ENCODE measurements at places on chromosomes 7 and 10.

GRCh38 chr7:91431601-91432000, 167.4 kb downstream of the FZD1 start:
- DNase-seq: no peak

DNA sequence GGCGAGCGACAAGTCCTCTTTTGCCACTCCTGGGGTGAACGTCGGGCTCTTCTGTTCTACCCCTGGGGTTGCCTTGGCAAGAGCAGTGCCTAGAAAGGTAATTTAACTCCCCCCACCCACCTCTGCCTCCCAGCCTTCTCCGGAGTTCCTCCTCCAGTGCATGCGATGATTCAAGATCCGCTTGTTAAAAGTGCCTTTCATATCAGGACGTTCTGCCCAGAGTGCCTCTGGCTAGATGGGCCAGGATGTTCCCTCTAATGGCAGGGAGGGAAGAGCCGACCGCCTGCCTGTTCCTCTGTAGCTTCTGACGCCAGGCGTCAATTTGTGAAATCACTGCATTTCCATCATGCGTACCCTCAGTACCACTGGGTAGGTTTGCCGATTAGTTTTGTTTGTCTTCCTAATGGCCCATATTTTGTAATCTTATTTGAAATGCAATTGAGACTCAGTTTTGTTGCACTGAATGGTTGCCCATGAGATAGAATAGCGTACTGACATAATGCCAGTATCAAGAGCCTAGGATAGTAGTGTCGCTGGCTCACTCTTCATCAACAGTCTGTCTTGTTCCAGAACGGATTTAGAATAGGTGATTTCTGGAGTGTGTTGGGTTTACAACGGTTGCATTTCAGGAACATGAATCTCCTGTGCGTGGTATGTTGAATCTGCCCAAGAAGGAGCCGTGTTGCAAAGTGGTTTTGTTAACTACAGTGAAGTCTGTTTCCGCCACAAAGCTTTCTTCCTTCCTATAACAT, 13.5 kb downstream of the ECHDC3 start:
- no peak for DNase-seq

GRCh38 chr10:34716958-34717357, 98.1 kb downstream of the PARD3 start:
- DNase-seq: no peak

DNA sequence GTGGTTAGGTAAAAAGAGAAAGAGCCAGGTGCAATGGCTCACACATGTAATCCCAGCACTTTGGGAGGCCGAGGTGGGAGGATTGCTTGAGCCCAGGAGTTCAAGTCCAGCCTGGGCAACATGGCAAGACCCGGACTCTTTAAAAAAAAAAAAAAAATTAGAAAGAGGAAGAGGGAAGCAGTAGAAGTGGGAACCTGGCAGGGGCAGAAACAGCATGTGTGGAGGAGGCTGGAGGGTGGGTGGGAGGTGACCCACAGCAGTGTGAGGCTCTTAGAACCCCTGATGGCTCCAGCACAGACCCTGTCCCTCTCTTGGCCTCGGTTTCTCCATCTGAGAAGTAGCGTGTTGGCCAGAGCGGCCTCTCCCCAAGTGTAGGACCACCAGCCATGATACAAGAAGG, 4.9 kb upstream of the CCL24 start:
- no peak for DNase-seq

- no peak for DNase-seq
These were observed 12.9 kb downstream of the BAG3 start for GRCh38 chr10:119663866-119664698.

- no peak for DNase-seq
These were observed 158.4 kb downstream of the COBL start for GRCh38 chr7:51158211-51158610.

GRCh38 chr7:33932221-33932620, 26.9 kb downstream of the BMPER start:
- no peak for DNase-seq

- DNase-seq: no peak
These were observed 24.0 kb upstream of the RHOBTB1 start for GRCh38 chr10:60967854-60968484.

GRCh38 chr7:15279640-15280039, 282.2 kb downstream of the AGMO start:
- DNase-seq: no peak

GRCh38 chr10:44581996-44582395, 197.1 kb upstream of the CXCL12 start:
- no peak for DNase-seq

DNA sequence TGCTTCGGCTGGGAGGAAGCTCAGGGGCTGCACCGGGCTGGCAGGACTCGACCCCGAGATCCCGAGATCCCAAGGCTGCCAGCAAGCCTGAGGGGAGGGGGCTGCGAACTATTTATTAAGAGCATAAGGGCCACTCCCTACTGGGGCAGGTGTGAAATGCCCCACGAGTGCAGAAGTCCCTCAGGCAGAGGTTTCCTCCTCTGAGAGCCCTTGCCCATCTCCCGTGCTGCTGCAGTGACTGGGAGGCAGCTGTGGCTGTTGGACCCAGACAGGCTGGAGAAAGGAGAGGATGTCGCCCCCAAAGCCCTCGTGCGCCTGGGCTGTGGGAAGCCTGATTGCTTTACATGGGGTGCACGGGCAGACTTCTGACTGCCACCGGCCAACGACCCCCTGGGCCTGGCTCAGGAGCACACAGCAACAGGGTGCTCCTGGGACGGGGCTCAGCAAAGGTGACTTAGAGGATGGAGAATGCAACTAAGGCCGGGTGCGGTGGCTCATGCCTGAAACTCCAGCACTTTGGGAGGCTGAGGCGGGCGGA, 39.8 kb downstream of the RGS10 start:
- DNase-seq: no peak

- no peak for DNase-seq
These were observed 481.5 kb upstream of the KLF6 start for GRCh38 chr10:4266416-4267085.

GRCh38 chr7:6232534-6232933, 39.9 kb downstream of the CYTH3 start:
- DNase-seq: no peak

- no peak for DNase-seq
These were observed 186.4 kb downstream of the LRRC4 start for GRCh38 chr7:127844707-127845331.

GRCh38 chr10:131442271-131442670, 130.8 kb upstream of the TCERG1L start:
- no peak for DNase-seq

DNA sequence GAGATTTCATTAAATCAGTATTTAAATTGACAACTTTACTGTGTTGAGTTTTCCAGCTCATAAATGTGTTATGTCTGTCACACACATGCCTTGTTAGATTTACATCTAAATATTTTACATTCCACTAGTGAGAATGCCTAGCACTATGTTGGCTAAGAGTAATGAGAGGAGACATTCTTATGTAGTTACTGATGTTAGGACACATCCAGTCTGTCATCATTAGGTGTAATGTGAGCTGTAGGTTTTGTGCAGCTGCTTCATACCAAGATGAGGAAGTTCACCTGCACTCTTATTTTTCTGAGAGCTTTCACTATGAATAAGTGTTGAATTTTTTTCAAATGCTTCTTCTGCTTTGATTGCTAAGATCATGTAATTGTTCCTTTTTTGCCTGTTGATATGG, 218.0 kb upstream of the IGFBP3 start:
- DNase-seq: no peak

DNA sequence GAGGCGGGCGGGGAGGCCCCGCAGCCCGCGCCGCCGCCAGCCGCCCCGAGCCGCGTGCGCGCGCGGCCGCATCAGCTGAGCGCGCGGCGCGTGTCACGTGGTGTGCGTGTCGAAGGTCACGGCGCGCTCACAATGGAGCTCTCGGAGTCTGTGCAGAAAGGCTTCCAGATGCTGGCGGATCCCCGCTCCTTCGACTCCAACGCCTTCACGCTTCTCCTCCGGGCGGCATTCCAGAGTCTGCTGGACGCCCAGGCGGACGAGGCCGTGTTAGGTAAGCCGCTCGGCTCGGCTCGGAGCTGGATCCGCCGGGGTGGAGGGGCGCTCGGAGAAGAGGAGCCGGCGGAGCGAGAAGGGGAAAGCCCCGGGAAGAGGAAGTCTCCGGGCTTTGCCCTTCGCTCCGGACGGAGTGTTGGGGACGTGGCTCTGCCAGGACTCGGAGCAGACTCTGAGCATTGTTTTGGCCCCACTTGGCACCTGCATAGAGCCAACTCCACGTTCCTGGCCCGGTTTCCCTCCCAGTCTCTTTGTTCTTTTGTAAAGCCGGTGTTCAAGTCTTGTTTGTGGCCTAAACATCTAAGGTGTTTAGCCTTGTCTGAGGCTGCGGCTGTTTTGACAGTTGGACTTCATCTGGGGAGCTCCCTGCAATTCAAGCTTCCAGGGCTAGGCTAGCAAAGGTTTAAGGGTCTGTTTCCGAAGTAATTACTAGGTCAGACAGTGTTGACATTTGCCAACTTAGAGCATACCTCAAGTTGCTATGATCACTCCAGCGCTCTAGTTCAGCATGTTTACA, at the start of gene COMMD3:
TSS of gene COMMD3 (plus strand) at position 103 of the 790 bp plus-strand sequence. CDS start at position 133, 30 bp downstream.
- peak; percentile 60 for DNase-seq

GRCh38 chr10:101014230-101014884, 14.7 kb downstream of the LZTS2 start:
- DNase-seq: peak; percentile 80

- no peak for DNase-seq
These were observed 532.2 kb upstream of the CNTNAP2 start for GRCh38 chr7:145584401-145584800.

DNA sequence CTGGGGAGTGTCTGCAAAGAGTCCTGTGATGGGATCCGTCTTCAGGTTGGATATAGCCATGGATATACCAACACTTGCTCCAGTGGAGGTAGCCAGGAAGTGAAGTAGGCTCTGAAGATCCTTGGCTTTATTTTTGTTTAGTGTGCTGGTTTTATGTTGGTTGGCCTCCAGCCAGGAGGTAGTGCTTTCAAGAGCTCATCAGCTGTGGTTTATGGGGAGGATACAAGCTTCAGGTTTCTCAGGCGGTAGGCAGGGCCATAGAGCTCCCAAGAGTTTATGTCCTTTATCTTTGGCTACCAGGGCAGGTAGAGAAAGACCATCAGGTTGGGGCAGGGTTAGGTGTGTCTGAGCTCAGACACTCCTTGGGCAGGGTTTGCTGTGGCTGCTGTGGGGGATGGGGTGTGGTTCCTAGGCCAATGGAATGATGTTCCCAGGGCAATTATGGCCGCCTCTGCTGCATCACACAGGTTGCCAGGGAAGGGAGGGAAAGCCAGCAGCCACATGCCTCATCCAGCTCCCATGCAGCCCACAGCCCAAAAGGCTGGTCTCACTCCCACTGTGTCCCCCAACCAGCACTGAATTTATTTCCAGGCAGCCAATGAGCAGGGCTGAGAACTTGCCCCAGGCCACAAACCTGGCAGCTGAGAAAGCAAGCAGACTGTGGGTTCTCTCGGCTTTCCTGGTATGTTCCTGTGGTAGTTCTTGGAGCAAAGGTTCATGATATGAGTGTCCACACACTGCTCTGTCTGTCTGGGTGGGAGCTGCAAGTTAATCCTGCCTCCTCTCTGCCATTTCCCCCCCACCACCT, 67.0 kb upstream of the PRLHR start:
- DNase-seq: no peak

- DNase-seq: no peak
These were observed 983.0 kb downstream of the SORCS1 start for GRCh38 chr10:106181501-106181900.

- no peak for DNase-seq
These were observed 30.5 kb downstream of the CFAP43 start for GRCh38 chr10:104201636-104202035.

DNA sequence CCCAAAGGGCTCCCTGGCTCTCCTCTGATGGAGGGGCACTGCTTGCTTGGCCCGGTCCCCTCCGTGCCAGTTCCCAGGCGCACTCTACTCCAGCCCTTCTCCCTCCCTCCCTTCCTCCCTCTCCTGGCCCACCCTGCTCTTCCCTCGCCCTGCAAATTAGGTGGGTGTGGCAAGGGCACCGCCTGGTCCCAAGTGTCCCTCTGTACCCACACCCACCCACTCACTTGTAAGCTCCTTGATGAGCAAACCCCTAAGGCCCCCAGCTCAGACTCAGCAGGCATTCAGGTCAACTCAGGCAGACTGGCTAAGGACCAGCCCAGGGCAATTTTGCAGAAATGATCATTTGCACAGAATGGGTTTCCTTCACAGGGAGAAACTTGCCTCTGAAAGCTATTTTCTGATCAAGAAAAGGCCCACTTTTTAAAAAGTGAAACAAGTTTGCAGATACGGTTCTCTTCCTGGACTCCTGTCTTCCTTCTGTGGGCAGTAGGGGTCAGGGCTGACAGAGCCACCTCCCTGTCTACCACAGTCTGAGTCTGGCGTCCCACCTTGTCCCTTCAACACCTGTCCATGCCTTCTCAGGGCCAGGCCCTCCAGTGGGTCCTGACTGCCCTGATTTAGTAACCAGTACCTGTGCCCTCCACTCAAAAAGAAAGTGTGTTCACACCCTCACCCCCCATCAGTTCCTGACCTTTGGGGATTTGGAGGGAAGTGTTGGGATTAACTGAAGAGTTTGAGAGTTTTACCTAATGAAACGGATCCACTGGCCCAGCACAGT, 28.3 kb downstream of the C10orf71 start:
- no peak for DNase-seq

DNA sequence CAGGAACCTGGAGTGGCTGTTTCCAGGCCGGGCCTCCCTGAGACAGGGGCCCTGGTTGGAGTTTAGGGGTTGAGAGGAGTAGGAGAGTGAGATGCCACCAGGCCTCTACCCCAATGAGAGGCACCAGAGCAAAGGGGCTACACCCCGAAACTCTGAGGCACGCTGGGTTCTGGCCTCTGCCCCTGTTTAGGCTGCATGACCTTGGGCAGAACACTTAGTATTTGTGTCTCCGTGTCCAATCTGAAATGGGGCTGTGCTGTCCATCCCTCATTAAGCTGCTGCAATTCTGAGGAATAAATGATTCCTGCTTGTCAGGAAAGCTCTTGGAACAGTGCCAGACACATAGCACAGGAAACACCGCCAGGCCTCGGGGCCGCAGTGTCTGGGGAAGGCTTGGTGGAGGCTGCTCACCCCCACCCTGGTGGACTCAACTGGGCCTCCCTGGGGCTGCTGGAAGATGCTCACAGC, 40.5 kb upstream of the SAMD8 start:
- no peak for DNase-seq

DNA sequence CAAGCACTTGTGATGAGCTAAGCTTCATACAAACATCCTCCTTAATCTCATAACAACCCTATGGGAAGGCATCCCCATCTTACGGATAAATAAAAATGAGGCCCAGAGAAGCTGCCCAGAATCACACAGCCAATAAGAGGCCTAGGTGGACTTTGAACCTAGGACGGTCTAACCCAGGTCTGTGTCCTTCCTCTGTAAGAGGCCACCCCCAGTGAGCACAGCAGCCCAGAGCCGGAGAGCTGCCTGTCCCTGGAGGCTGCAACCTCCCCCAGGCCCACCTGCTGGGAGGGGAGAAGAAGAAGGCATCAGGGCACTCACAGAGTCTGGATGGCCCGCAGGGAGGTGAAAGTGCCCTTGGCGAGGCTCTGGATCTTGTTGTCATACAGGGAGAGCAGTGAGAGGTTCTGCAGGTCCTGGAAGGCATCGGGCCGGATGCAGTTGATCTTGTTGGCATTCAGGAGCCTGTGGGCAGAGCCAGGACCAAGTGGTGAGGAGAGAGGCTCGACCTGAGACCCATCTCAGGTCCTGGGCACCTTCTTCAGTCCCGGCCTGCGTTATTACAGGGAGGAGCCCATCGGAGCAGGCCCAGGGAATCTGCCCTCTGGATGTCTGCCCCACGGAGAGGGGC, 129.6 kb downstream of the SLIT1 start:
- DNase-seq: no peak

- no peak for DNase-seq
These were observed 191.1 kb downstream of the LRMDA start for GRCh38 chr10:75622503-75622902.

Measured in iPS-NIHi11 (cell line).